ENCODE measurements at places on chromosomes 13 and 19.
A peak's percentile ranks its signal among the peaks of the same experiment; 100 is the strongest.

- DNase-seq = no peak
Measured at GRCh38 chr13:96751089-96751488, 243.2 kb downstream of the OXGR1 start.

DNA sequence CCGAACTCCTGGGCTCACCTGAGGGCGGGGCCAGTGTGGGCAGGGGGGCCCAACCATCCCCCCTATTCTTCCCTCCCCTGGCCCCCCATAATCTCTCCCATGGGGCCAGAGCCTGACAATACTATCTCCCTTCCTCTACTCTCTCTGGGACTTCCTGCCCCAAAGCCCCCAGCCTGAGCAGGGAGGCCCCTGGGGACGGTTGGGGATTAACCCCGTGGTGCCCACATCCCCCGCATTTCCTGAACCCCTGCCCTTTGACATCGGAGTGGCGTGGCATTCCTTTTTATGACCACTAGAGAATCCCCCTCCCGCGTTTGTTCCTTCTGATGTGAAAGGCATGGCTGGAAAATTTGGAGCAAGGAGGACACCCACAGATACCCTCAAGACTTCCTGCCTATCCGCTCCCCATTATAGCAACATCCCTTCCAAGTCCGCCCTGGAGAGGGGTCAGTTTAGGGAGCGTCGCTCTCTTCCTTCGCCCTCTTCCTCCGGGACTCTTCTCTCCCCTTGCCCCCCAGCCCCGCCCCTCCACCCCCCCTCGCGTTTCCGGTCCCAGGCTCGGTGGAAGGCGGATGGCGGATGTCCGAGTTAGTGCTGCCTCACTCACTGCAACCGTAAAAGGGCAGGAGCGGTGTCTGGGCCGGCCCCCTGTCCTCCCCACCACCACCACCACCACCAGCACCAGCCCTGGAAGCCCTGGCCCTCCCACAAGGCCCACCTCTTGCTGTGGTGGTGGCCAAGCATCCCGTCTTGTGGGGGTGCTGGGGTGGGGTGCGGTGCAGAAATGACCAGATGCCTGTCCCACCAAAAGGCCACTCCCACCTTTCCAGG is 1.8 kb downstream of the VASP start:
- peak; percentile 87 for DNase-seq

GRCh38 chr13:100540621-100541020 is 48.0 kb downstream of the GGACT start:
- DNase-seq = no peak

DNA sequence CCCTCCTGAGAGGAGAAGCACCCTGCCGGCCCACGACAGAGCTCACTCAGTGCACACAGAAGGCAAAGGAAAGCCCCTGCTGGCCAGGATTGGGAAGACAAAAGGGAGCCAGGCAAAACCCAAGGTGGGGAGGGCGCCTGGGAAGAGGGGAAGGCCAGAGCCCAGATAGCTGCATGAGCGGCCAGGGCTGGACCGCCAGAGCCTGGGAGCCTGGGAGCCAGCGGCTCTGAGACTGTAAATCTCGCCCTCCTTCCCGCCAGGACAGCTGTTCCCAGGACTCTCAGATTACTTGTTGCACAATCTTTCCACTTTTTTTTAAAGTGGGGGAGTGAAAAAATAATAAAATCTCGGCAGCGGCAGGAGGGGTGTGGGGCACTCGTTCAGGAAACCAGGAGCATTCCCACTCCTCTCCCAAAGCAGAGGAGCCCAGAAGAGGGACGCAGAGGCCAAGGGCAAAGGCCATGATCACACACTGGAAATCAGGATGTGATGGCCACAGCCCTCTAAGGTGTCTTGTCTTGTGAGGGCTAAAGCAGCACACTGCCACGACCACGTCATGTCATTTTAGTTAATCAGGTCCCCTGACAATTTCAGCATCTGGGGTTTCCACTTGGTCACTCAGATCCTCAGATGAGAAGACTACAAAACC is 19.6 kb upstream of the EPHX3 start:
- no peak for DNase-seq

DNA sequence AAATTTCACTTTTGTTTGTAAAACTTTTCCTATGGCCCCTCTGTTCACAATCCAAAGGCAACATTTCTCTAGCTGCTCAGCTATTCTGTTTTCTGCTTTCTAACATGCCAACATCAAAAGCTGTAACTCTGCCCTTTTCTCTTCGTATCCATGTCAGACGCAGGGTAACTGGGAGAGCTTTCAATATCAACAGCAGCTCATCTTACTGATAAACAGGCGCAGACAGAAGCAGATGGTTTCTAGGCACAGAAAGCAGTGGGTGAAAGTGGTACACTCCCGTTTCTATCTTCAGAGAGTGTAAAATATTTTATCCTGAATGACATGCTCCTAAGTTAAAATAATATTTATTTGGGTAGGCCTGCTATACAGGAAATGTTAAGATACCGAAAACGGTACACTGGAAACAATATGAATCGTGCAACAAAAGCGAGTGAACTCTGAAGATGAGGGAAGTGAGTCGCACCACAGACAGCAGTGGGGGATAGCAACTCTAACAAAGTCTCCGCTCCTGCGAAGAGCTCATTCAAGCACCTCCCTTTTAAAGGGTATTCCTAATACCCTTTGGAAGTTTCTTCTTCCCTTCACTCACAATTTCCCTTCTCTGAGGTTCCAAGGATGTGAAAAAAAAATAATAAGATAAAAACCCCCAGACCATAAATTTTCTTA is 798.3 kb downstream of the GPC5 start:
- no peak for DNase-seq

DNA sequence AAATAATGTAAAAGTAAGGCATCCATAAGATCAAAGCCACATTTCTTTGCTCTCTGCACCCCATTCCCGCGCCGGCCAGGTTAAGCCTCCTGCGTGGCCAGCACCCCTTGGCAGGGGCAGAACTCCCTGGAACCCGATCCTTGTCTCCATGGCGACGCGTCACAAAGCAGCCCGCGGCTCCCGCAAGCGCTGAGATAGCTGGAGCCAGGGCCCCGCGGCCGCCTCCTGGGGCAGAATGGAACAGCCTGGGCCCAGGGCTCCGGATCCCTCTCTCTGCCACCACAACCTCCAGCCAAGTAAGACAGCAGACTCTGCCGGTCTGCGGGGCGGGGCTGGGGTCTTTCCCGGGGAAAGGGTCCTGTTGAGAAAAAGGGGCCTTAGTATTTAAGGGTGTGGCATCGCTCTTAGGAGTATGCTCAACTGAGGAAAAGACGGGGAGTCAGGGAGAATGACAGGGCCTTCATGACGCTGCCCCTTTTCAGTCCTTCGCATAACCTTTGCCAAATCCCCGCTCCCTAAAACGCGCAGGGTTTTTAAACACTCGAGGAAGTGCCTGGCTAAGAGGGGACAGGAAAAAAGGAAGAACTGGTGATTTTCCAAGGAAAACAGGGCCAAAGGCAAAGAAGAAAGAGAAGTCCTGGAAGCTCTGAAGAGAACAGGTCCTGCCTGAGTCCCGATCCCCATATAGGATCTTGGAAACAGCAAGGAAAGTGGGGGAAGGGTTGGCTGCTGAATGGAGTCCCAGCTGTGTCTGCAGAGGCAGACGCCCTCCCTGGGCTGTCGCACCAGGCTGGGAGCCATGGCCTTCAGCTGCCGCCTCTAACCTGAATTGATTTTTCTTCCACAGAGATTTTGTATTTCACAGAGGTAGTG is at the start of gene TEX26:
TSS of gene TEX26 (plus strand) at position 176 of the 873 bp plus-strand sequence. CDS start at position 236, 60 bp downstream.
- no peak for DNase-seq

GRCh38 chr13:85108356-85108755 is 690.9 kb downstream of the SLITRK6 start:
- DNase-seq = no peak

DNA sequence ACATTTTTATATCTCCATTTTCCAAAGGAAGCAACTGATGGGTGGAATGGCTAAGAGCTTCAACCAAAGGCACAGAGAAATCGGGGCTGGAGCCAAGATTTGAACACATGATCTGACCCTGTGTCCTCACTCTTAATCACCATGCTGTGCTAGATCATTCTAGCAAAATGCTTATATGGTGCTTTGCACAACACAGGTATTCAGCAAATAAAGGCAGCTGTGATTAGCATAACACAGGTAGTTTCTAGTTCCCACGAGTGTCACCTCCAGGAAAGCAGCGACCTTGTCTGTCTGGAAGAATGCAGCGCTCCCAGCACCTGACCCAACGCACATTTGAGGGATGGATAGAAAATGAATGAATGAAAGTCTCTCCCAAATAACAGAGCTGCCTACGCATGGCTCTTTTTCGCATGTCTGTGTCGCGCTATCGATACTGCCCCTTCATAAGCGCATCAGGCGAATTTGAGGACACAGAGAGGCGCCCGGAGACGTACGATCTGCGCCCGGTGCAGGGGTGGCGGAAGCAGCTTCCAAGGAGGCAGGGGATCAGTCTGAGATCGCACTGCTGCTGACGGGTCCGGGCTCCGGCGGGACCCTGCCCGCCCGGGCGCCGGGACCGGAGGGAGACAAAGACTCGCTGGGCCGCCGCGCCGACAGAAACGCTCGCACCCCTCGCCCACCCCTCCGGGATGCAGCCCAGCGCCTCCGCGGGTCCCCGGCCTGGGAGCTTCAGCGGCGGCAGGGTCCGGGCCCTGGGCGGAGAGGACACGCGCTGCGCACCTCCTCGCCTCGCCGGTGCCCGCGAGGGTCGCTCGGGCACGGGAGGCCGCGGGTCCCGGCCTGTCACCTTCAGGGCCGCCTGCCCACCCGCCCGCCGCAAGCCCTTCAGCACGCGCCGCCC is 609 bp downstream of the EPS15L1 start:
- no peak for DNase-seq

GRCh38 chr13:79749984-79750551 is 269.1 kb downstream of the NDFIP2 start:
- DNase-seq = no peak

DNA sequence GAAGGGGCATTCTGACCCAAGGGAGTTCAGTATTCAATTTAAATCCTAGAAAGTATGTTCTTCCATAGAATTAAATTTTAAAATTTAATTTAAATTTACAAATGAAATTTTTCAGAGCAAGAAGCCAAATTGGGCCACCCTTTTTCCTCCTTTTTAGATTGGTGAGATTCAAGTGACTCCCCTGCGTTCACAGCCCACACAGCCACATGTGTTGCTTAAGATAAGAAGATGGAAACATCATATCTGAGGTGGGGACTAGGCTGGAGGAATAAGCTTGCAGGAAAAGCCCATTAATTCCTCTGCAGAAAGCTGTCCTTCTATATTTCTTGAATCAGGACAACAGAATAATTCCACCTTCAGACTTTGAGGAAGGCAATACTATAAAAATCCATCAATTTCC is 392.7 kb upstream of the ZNF507 start:
- no peak for DNase-seq

- DNase-seq = no peak
Measured at GRCh38 chr13:50161052-50161451, 145.8 kb downstream of the KCNRG start.

- DNase-seq = no peak
Measured at GRCh38 chr13:36801035-36801434, 18.0 kb upstream of the RFXAP start.

DNA sequence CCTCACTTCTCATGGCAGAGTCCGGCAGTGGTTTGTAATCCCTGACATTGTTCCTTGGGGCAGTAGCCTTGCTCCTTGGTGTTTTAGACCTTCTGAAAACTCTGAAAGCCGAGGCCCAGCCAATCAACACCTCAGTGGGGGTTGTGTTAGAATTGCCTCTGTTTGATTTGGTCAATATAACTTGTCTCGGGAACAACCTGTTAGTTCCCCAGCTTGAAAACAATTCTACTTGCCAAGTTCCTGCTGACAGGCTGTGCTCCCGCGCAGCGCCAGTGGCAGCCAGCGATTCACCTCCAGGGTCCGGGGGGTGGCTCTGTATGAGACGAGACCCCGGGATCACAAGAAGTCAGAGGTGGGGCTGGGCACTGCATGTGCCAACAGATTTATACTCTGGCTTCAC is 81.4 kb upstream of the MEDAG start:
- no peak for DNase-seq

- DNase-seq = no peak
Measured at GRCh38 chr19:58401840-58402421, 6.5 kb downstream of the RNF225 start.

- DNase-seq = peak; percentile 58
Measured at GRCh38 chr13:98253526-98253925, 76.5 kb upstream of the RNF113B start.

GRCh38 chr13:21171420-21171819 is 4.9 kb downstream of the SKA3 start:
- DNase-seq = no peak

- DNase-seq = no peak
Measured at GRCh38 chr19:40493778-40494177, 27.0 kb downstream of the SPTBN4 start.

- no peak for DNase-seq
Measured at GRCh38 chr19:6250024-6250615, 29.7 kb downstream of the MLLT1 start.

GRCh38 chr19:29129148-29129547 is 83.8 kb downstream of the UQCRFS1 start:
- no peak for DNase-seq

GRCh38 chr13:35866801-35867200 is 264.4 kb downstream of the DCLK1 start:
- DNase-seq = no peak

DNA sequence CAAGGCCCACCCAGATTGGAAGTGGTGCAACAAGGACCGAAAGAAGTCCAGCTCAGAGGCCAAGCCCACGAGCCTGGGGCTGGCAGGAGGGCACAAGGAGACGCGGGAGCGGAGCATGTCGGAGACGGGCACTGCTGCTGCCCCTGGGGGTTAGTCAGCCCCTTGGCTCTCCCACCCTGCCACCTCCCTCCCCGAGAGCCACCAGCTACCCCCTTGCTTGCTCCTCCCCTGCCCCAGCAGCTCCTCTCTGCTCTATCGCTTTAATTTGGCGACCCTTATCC is 14.2 kb upstream of the PRR19 start:
- DNase-seq = no peak

DNA sequence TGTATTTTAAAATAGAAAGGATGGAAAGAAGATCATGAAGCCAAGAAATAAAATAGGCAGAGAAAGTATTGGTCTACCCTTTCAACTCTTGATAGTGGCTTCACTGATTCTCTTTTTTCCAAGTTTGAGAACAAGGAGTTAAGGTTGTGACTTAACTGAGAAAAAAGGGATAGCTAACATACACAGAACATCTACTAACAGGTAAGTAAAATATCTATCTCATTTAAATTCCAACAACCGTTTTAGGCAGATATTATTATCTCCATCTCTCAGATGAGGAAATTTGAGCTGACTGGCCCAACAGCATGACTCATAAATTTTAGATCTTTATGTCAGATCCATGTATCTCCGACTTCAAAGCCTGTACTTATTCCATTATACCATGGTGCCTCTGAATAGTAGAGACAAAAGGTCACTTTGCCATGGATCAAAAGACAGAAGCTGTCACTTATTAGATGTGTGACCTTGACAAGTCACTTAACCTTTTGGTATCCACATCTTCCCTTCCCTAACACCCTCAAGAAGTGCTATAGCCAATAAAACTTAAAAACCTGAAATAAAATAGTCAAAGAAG is 152.1 kb downstream of the DACH1 start:
- no peak for DNase-seq

GRCh38 chr13:99066219-99066618 is 88.4 kb upstream of the DOCK9 start:
- DNase-seq = no peak

DNA sequence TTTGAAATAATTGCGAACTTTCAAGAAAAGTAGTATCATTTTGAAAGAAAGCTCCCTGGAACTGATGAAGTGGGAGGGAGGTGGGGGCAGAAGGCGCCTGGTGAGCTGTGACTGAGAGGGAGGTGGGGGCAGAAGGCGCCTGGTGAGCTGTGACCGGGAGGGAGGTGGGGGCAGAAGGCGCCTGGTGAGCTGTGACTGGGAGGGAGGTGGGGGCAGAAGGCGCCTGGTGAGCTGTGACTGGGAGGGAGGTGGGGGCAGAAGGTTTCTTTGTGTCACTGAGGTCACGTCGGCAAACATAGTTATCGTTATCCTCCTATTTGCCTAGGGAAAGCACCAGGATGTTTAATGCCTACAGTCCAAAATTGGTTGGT is 24.2 kb downstream of the C2CD4C start:
- DNase-seq = no peak
